ENCODE measurements at places on chromosomes 6 and 20. TPM values are rescaled to one million over a fixed set of nuclear protein-coding genes. Genes with fewer than 3 reads are reported as not detected.

The ERVFRD-1 gene
- not detected for total RNA-seq

The PTK6 gene
- total RNA-seq, result 0.18 TPM

The KIF13A gene
- 43.1 TPM for total RNA-seq

The PSMB9 gene
- total RNA-seq, result 11.6 TPM

The ESR1 gene
- total RNA-seq, result under 0.01 TPM

The VARS1 gene
- 123 TPM for total RNA-seq

The TPD52L1 gene
- total RNA-seq, result 64.7 TPM

The TTK gene
- 14.6 TPM for total RNA-seq

The CYP39A1 gene
- total RNA-seq, result not detected

The CCN6 gene
- total RNA-seq, result not detected

The WFDC10B gene
- total RNA-seq, result not detected

The CTAGE9 gene
- total RNA-seq, result not detected

The MAP1LC3A gene
- total RNA-seq, result 17.5 TPM

The BMP2 gene
- 35.0 TPM for total RNA-seq

The SAPCD1 gene
- total RNA-seq, result 1.2 TPM

The SULF2 gene
- 34.4 TPM for total RNA-seq

The PRR3 gene
- 4.5 TPM for total RNA-seq

The STX16 gene
- 66.2 TPM for total RNA-seq

The CD93 gene
- 0.69 TPM for total RNA-seq

The TTBK1 gene
- total RNA-seq, result 0.05 TPM

The VIP gene
- total RNA-seq, result not detected

The SLC26A8 gene
- not detected for total RNA-seq

The SAMD3 gene
- 24.1 TPM for total RNA-seq

The MAP7 gene
- total RNA-seq, result 0.30 TPM

The DYNLT2 gene
- total RNA-seq, result 0.83 TPM

The VPS16 gene
- total RNA-seq, result 57.6 TPM

The RBM39 gene
- 396 TPM for total RNA-seq

The DDAH2 gene
- 59.1 TPM for total RNA-seq

The PIM1 gene
- total RNA-seq, result 21.7 TPM

The NKAPL gene
- 1.9 TPM for total RNA-seq

The HLA-DOA gene
- total RNA-seq, result not detected

The TAAR2 gene
- not detected for total RNA-seq

The COL11A2 gene
- total RNA-seq, result 0.37 TPM

All from smooth muscle cell of the umbilical artery (primary cell).